Testis (tissue), 5 donors: ENCODE measurements at places on chromosomes 1 and 21. TPM values are rescaled to one million over a fixed set of nuclear protein-coding genes. Genes with fewer than 3 reads are reported as not detected.
A peak's percentile ranks its signal among the peaks of the same experiment; 100 is the strongest.

The DDR2 gene
- 9.0 TPM for total RNA-seq

The SLAMF9 gene
- total RNA-seq: 2.0 TPM

The NTMT2 gene
- total RNA-seq: not detected

The RAB25 gene
- total RNA-seq: 2.0 TPM

DNA sequence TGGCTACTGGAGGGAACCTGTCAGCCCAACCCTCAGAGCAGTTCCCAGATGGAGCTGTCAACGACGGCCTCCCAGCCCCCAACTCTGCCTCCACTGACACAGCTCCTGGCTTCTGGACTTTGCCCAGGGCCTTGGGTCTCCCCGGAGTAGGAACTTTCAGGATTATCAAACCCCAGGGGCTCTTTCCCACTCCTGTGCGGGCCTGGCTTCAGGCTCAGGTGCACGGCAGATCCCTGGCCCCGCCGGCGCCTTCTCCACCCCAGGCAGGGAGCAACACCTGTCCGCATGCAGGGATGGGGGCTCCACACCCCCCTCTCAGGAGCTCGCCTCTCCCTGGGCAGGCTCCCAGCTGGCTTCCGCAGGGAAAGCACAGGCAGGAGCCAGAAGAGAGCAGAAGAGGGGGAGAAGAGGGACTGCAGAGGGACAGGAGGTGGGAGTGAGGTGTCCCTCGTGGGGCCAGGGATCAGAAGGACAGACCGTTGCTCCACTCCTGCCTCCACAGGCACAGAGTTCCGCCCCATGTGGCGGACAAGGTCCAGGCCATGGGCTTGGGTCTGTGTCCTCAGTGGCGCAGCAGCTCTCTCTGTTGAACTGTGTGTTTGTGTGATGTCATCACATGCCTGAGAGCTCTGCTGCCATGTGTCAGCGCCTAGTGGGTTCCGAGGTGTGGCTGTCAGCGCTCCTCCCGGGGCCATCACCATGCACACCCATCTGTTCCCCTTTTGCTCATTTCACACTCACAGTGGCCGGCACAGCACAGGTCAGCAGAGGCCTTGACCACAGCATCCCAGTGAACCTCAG lies 107.7 kb downstream of the PDE9A start:
- no peaks in the 10 kb centered on the region for H3K36me3 ChIP-seq
- H3K27me3 ChIP-seq: no peaks in the 10 kb centered on the region
- no peak for DNase-seq
- no peaks in the 10 kb centered on the region for H3K4me1 ChIP-seq
- H3K4me3 ChIP-seq: no peak overlapping the region

DNA sequence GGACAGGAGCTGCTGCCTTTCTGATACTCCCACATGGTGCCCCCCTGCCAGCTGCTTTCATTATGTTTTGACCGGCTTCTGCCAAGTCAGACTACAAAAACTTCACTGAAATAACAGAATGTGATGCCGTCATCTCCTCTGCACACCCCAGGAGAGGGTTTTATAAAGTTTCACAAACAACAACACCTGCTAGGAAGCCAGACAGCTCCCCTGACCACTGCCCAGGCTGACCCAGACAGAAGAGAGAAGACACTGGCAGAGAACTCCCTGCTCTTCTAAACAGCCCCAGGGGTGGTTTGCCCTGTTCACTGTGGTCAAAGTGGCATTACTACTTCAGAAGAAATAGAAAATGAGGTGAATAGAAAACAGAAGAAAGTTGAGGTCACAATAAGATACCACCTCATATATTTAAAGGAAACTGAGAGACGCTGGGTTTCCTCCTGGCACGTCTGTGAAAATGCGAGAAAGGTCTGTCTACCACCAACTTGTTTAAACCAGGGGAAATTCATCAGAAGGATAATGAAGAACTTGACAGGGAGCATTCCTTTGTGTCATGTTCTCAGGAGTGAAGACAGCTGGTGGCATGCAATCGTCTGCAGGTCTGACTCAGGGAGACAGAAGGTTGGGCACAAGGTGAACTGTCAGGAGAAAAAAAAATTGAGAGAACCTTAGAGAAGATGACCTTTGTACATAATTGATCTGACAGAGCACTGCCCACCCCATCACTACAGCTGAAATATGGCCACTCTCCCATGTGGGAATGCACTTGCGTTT lies 119.0 kb upstream of the NFIA start:
- H3K27me3 ChIP-seq: no peaks in the 10 kb centered on the region
- H3K27ac ChIP-seq: no peak overlapping the region
- peaks cover 3% of the 10 kb centered on the region for H3K4me1 ChIP-seq
- DNase-seq: no peak
- H3K36me3 ChIP-seq: no peaks in the 10 kb centered on the region
- H3K4me3 ChIP-seq: no peak overlapping the region

DNA sequence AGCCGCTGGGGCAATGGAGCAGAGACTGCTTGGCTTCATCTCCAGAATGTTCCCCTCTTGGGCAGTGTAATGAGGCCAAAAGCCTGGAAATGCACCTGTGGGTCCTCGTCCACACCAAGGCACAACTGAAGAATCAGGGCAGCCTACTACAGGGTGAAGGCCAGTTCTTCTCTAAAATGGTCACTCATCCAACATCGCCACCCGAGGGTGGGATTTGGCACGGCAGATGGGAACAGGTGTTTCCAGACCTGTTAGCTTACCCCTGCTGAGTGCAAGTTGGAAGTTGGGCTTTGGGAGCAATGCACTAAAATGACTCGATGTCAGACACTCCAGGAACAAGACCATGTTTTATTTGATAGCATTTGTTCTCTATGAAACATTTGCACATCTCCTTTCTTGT lies 543.7 kb downstream of the NPHP4 start:
- H3K36me3 ChIP-seq: no peaks in the 10 kb centered on the region
- H3K27me3 ChIP-seq: no peaks in the 10 kb centered on the region
- DNase-seq: no peak
- H3K4me3 ChIP-seq: no peak overlapping the region

GRCh38 chr1:15847893-15848142 lies 311 bp downstream of the SPEN start:
- H3K4me1 ChIP-seq: peaks cover 26% of the 10 kb centered on the region
- DNase-seq: no peak
- peak overlapping the region; percentile 99 for H3K4me3 ChIP-seq
- peak overlapping the region; percentile 97 for H3K27ac ChIP-seq
- no peaks in the 10 kb centered on the region for H3K27me3 ChIP-seq

DNA sequence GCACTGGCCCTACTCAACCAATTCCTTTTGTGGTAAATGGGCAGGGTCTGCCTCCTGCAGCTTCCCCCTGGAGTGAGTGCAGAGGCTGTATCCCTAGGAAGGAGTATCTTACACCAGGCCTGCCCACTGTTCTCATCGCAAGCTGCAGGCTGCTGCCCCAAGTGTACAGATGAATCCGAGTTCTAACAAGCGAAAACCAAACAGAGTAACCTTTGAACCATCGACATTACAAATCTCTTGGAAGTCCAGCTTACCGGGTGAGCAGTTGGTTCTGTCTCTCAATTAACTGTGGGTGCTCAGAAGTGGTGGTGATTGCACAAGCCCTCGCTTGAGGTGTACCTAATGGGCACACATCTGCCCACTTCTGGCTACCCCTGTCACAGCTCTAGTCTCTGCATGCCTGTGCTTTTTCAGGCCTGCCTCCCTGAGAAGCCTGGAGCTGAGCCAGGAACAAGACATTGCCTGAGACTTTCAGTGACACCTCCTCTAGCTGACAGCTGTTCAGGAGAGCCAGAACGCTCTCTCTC lies 22.7 kb downstream of the INAVA start:
- no peak for DNase-seq
- no peaks in the 10 kb centered on the region for H3K36me3 ChIP-seq
- H3K4me3 ChIP-seq: no peak overlapping the region
- no peaks in the 10 kb centered on the region for H3K4me1 ChIP-seq
- no peaks in the 10 kb centered on the region for H3K27me3 ChIP-seq
- no peak overlapping the region for H3K27ac ChIP-seq

GRCh38 chr1:234230414-234230862 lies 142.8 kb upstream of the COA6 start:
- H3K27me3 ChIP-seq: no peaks in the 10 kb centered on the region
- DNase-seq: no peak
- no peak overlapping the region for H3K27ac ChIP-seq
- no peaks in the 10 kb centered on the region for H3K36me3 ChIP-seq
- H3K4me1 ChIP-seq: no peaks in the 10 kb centered on the region

DNA sequence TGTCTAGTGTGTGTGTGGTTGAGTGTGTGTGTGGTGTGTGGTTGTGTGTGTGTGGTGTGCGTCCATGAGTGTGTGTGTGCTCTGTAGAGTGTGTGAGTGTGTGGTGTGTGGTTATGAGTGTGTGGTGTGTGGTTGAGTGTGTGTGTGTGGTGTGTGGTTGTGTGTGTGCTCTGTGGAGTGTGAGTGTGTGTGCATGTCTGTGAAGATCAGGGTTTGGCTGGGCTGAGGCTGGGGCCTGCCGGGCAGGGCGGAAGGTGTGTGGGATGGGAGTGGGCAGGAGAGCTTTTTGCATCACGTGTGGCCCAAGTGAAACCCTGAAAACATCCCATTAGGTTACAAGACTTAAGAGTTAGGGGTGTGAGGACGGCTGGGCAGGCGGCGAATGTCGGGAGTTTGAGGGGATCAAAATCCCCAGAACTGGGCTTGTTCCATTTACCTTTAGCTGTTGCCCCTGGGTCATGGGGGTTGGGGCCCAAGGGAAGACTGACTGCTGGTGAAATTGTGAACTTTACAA lies 2.9 kb upstream of the FCMR start:
- H3K4me1 ChIP-seq: no peaks in the 10 kb centered on the region
- no peaks in the 10 kb centered on the region for H3K27me3 ChIP-seq
- no peaks in the 10 kb centered on the region for H3K36me3 ChIP-seq

DNA sequence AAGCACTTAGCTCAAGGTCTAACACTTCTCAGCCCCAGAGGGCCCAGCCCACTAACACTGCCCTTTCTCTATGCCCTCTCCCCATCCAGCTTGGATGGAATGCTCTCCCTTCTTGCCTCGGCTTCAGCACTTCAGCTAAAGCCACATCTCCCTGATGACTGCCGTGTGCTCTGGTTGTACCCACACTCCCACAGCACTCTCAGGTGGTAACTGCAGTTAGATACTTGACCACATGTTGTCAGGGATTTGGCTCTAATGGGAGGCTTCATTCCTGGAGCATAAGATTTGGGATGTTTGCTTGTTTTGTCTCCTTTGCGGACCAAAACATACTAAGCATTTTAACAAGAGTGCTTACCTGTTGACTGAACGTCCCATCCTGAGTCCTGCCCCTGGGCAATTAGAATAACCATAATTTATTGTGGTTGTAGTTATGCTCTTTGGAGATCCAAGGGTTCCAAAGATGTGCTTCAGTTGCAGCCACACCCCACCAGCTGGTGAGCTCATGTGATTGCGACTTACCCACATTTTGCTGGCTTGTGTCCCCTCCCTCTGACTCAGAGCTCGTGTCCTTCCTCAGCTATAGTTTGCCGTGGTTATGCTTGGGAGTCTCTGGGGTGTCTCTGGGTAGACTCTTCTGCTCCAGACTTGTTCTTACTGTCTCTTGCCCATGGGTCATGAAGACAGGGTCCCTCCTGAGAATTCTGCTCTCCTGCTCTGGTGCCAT lies 7.7 kb upstream of the SLC26A9 start:
- no peak overlapping the region for H3K27ac ChIP-seq
- no peak overlapping the region for H3K4me3 ChIP-seq
- no peak for DNase-seq
- H3K36me3 ChIP-seq: no peaks in the 10 kb centered on the region

DNA sequence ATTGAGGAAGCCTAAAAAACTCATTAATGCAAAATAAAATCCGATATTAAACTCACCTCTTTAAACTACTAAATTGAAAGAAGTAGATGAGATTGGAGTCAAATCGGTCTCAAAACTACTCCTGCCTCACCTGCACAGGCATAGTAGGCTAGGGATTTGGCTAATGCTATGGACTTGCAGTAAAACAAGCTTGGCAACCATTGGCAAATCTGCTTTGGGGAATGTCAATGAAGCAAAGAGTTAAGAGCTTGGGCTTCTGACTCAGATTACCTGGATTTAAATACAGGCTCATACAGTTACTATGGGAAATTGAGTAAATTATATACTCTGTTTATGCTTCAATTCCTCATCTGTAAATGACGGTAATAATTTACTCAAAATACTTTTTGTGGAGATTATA lies 111.4 kb downstream of the TTLL7 start:
- H3K4me1 ChIP-seq: no peaks in the 10 kb centered on the region
- H3K27ac ChIP-seq: no peak overlapping the region
- no peaks in the 10 kb centered on the region for H3K36me3 ChIP-seq
- no peak overlapping the region for H3K4me3 ChIP-seq
- DNase-seq: no peak
- no peaks in the 10 kb centered on the region for H3K27me3 ChIP-seq

- no peak overlapping the region for H3K27ac ChIP-seq
- no peaks in the 10 kb centered on the region for H3K36me3 ChIP-seq
- DNase-seq: no peak
Measured at GRCh38 chr21:45022736-45023135, 51.6 kb upstream of the ADARB1 start.

- H3K4me1 ChIP-seq: no peaks in the 10 kb centered on the region
- H3K27ac ChIP-seq: no peak overlapping the region
- no peaks in the 10 kb centered on the region for H3K36me3 ChIP-seq
- DNase-seq: no peak
- H3K4me3 ChIP-seq: no peak overlapping the region
- H3K27me3 ChIP-seq: no peaks in the 10 kb centered on the region
Measured at GRCh38 chr1:194026422-194026821, 840.0 kb upstream of the B3GALT2 start.

DNA sequence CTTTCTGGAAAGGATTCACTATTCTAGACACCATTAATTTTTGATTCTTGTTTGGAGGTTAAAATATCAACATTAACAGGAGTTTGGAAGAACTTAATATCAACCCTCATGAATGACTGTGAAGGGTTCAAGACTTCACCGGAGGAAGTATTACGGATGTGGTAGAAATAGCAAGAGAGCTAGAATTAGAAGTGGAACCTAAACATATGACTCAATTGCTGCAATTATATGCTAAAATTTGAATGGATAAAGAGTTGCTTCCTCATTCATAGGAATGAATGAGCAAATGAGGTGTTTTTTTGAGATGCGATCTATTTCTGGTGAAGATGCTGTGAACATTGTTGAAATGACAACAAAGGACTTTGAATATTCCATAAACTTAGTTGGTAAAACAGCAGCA lies 77.9 kb upstream of the TNFSF4 start:
- no peak overlapping the region for H3K4me3 ChIP-seq
- H3K27ac ChIP-seq: no peak overlapping the region
- no peaks in the 10 kb centered on the region for H3K27me3 ChIP-seq
- no peaks in the 10 kb centered on the region for H3K36me3 ChIP-seq

GRCh38 chr1:95022644-95022926 lies 50.2 kb downstream of the ALG14 start:
- peak overlapping the region; percentile 31 for H3K27ac ChIP-seq
- DNase-seq: no peak
- H3K36me3 ChIP-seq: no peaks in the 10 kb centered on the region
- H3K4me1 ChIP-seq: peaks cover 10% of the 10 kb centered on the region
- H3K27me3 ChIP-seq: no peaks in the 10 kb centered on the region
